Muscle of leg (tissue), 16 donors: ENCODE measurements at places on chromosomes 5 and 9.

DNA sequence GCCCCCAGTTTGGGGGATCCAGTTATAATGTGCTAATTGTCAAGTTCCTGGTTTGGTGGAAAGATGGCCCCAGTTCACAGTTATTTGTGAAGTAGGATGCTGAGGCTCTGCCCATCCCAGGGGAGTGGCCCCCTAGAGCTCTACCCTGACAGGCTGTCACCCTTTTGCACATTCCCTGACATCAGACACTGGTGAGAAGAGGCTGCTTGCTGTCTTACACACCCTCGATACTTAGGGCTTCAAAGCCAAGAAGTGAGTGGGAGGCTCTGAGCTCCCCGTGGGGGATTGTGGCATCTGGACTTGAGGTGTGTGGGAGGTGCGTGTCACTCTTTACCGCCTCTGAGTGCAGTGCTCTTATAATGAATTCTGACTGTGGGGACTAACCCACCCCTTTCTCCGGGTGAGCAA is 168.5 kb downstream of the DOCK2 start:
- no peaks in the 10 kb centered on the region for H3K27me3 ChIP-seq
- H3K36me3 ChIP-seq = no peaks in the 10 kb centered on the region
- no peak overlapping the region for H3K27ac ChIP-seq
- no peaks in the 10 kb centered on the region for H3K4me1 ChIP-seq

- no peaks in the 10 kb centered on the region for H3K27me3 ChIP-seq
- H3K4me3 ChIP-seq = no peak overlapping the region
- DNase-seq = no peak
- no peaks in the 10 kb centered on the region for H3K36me3 ChIP-seq
- no peak overlapping the region for H3K27ac ChIP-seq
- no peaks in the 10 kb centered on the region for H3K4me1 ChIP-seq
These were observed 60.9 kb downstream of the ADRB2 start for GRCh38 chr5:148887123-148887881.

GRCh38 chr9:18826248-18826647 is 206.8 kb downstream of the SAXO1 start:
- DNase-seq = no peak
- H3K4me1 ChIP-seq = peaks cover 10% of the 10 kb centered on the region
- no peak overlapping the region for H3K4me3 ChIP-seq
- peaks cover 2% of the 10 kb centered on the region for H3K36me3 ChIP-seq
- no peaks in the 10 kb centered on the region for H3K27me3 ChIP-seq
- H3K27ac ChIP-seq = no peak overlapping the region

GRCh38 chr5:94240993-94241651 is 377.3 kb downstream of the KIAA0825 start:
- H3K4me3 ChIP-seq = no peak overlapping the region
- no peak overlapping the region for H3K27ac ChIP-seq
- no peaks in the 10 kb centered on the region for H3K36me3 ChIP-seq
- H3K27me3 ChIP-seq = no peaks in the 10 kb centered on the region

DNA sequence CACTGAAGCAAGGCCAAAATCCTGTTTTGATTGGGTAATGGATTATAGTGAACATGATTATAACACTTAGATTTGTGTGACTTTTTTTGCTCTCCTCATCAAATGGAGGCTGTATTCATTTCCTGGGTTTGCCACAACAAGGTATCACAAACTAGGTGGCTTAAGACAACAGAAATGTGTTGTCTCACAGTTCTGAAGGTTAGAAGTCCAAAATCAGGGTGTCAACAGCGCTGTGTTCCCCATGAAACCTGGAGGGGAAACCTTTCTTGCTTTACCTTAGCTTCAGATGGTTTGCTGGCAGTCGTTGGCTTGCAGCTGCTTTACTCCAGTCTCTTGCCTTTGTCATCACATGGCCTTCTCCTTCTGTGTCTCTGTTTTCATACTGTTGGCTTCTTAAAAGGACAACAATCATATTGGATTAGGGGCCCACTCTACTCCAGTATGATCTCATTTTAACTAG is 32.4 kb downstream of the CDC42SE2 start:
- no peaks in the 10 kb centered on the region for H3K4me1 ChIP-seq
- H3K27ac ChIP-seq = no peak overlapping the region
- H3K4me3 ChIP-seq = no peak overlapping the region
- no peaks in the 10 kb centered on the region for H3K36me3 ChIP-seq
- H3K27me3 ChIP-seq = no peaks in the 10 kb centered on the region
- DNase-seq = no peak

GRCh38 chr5:113188436-113188835 is 211.8 kb downstream of the DCP2 start:
- no peaks in the 10 kb centered on the region for H3K27me3 ChIP-seq
- H3K4me1 ChIP-seq = no peaks in the 10 kb centered on the region
- no peaks in the 10 kb centered on the region for H3K36me3 ChIP-seq
